Naive thymus-derived CD4-positive, alpha-beta T cell (primary cell): ENCODE measurements at places on chromosomes 7 and 10. TPM values are rescaled to one million over a fixed set of nuclear protein-coding genes. Genes with fewer than 3 reads are reported as not detected.

- DNase-seq, result no peak
Observed at GRCh38 chr7:131845573-131846314, 289.3 kb upstream of the PODXL start.

Gene NKX2-3
- total RNA-seq, result not detected

Gene MRLN
- not detected for total RNA-seq

GRCh38 chr10:5668429-5668828, 2.0 kb upstream of the ASB13 start:
- no peak for DNase-seq

Gene RSPH10B2
- not detected for total RNA-seq

DNA sequence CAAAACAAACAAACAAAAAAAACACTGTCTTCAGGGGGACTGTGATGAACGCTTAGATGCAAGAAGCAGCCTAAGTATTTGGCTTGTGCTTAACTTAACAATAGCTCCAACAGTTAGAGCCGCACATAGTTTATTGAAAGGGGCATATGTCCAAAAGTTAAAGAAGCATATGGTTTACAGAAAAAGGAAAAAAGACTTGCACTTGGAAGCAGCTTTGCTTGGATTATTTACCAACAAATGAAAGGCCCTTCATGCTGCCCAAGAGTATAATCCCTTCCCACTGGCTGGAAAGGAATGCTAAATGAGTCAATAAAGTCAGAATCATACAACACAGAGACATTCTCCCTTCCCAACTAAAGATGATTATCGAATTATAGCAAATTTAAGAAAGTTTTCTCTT, 77.9 kb downstream of the GLI3 start:
- DNase-seq, result no peak
